ENCODE measurements at places on chromosomes 13 and 19.

- no peak for DNase-seq
Observed at GRCh38 chr19:15116856-15117255, 9.7 kb downstream of the SYDE1 start.

DNA sequence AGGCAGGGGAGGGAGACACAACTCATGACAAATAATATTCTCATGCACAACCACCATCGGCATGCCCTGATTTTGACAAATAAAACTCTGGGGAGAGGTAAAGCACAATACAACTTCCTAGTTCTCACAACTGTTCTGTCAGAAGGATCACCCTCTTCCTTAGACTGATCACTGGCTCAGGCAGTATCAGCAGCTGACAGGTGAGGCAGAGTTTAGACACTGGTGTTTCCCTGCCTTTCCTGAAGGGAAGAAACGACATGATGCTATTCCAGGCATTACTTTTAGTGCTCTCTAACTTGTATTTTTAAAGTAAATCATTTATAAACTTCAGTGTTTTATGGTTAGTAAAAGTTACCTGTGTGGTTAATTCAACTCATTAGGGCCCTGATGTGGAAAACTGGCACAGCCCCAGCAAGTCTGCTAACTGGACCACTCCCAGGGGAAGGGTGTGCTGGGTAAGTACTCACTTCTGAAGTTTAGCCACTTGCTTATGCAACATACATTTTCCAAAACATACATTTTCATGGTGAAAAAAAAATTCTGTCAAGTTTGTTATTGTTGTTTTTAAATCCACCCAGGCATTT lies 82.8 kb downstream of the CRYL1 start:
- DNase-seq, result no peak

DNA sequence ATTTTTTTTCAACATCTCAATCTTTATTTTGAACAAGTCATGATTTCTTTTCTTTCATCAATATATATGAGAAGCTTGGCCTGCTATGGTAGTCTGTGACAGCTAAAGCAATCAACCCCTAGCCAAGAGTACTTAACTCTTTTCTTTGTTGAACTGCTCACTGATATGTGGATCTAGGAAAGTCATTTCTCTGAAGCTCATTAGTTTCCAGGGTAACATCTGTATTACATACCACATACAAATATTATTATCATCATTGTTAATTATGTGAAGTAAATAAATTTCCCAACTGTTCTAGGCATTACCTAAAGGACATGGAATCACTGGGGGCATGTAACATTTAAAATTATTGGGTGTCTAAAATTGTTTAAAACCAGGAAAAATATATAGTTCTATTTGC lies 267.3 kb downstream of the DCT start:
- DNase-seq, result no peak

- DNase-seq, result no peak
Observed at GRCh38 chr13:78826936-78827335, 168.0 kb upstream of the OBI1 start.

- no peak for DNase-seq
Observed at GRCh38 chr19:10706990-10707389, 5.8 kb downstream of the QTRT1 start.

- no peak for DNase-seq
Observed at GRCh38 chr13:50539791-50540530, 303.5 kb downstream of the DLEU7 start.

GRCh38 chr13:62357887-62358645 lies 942.4 kb upstream of the PCDH20 start:
- no peak for DNase-seq

DNA sequence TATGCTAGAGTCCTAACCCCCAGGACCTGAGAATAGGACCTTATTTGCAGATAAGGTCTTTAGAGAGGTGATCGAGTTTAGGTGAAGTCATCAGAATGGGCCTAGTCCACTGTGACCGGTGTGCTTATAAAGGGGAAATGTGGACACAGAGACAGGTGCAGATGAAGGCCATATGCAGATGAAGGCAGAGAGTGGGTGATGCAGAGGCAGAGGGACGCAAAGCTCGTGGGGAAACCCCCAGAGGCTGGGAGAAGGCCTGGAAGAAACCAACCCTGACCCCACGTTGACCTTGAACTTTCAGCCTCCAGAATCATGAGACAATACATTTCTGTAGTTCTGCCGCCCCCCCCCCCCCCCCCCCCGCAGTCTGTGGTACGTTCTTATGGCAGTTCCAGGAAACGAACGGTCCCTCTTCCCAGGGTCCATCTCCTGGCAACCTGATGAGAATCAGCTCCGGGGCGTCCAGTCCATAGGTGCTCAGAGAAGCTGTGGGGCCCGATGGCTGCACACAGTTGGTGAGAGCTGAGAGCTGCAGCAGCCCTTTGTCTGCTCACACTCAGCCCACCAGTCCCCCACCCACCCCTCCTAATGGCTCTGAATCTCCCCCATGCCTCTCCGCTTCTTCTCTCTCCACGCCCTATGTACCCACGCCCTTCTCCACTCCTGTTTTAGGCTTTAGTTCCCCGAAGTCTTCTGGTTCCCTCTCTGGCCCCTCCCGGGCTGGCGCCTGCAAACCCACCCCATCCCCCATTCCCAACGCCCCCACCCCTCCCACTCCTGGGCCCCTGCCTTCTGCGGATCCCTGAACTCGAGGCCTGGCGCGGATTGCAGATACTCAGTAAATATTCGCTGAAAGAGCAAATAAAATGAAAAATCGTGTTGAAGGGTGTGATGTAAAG lies 218.3 kb upstream of the MAB21L1 start:
- no peak for DNase-seq

- DNase-seq, result no peak
Observed at GRCh38 chr19:6402837-6403608, 10.1 kb upstream of the GTF2F1 start.

- DNase-seq, result no peak
Observed at GRCh38 chr13:92716749-92717148, 509.9 kb upstream of the GPC6 start.

DNA sequence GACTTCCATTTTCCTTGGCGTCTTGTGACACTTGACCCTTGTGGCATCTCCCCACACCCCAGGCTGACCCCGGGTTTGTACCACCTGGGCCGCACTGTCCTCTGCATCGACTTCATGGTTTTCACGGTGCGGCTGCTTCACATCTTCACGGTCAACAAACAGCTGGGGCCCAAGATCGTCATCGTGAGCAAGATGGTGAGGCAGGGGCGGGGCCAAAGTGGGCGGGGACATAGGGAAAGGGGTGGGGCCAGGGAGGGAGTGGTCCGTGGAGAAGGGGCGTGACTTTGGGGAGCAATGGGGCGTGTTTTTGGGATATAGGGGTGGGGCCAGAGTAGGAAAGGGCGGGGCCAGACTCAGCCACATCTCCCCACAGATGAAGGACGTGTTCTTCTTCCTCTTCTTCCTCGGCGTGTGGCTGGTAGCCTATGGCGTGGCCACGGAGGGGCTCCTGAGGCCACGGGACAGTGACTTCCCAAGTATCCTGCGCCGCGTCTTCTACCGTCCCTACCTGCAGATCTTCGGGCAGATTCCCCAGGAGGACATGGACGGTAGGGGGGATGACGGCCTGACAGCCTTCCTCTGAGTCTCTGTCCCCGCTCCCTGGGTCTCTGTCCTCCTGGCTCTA lies 42.8 kb downstream of the TRPM4 start:
- no peak for DNase-seq

GRCh38 chr13:73987618-73988017 lies 146.6 kb downstream of the KLF12 start:
- no peak for DNase-seq

DNA sequence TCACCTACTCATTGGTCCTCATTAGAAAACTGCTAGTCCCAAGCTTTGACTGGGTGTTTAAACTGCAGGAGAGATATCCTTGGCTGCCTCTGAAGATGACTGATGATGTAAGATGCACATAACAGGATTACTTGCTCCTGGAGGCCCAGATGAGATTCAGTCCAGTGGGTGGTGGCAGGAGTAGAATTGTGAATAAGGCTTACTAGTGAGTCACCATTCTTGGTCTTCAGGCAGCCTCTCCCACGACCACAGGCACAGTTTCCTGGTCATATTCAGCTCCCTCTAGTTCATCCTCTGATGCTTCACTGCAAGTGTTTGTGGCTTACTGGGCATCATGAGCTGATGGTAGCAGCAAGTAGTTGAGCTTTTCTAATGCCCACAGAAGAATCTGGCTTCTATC lies 12.1 kb downstream of the SERTM1 start:
- no peak for DNase-seq

DNA sequence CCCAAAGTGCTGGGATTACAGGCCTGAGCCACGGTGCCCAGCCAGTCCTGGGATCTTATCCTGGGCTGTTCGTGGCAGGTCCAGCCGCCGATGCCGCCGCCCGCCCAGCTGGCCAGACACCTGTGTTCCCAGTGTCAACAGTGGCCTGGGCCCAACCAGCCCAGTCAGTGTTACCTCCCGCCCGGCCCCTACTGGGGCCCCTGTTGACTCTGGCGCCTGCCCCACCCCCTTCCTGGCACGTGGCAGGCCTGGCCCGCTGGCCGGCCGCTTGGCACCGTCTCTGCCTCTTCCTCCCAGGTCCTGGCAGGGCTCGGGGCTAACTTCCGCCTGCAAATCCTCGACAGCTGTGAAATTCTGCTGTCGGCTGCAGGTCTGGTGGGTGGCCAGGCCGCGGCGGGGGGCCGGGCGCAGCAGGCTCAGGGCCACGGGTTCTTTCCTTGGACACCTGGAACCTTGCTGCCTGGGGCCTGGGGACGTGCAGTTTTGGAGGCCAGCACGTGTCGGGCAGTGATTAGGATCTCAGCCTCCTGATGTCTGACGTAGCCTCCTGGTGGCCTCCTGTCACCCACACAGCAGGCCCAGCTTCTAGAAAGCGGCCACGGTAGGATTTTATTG lies 9.1 kb downstream of the ARID3A start:
- no peak for DNase-seq

DNA sequence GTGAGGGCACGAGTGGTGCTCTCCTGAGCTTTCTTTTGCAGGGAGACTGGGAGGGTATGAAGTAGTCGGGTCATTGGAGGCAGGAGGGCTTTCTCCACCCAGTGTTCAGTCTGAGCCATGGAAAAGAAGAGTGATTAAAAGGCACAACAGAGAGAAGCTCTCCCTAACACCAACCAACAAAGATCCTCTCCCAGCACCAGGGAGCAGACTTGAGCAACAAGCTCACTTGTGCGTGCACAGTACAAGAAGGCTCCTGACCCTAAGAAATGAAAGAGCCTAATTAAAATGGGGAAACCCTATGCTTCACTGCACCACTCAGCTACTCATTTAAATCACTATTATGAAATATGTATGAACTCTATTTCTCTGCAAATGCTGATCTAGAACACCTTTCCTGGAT lies 276.3 kb upstream of the SOX21 start:
- no peak for DNase-seq

DNA sequence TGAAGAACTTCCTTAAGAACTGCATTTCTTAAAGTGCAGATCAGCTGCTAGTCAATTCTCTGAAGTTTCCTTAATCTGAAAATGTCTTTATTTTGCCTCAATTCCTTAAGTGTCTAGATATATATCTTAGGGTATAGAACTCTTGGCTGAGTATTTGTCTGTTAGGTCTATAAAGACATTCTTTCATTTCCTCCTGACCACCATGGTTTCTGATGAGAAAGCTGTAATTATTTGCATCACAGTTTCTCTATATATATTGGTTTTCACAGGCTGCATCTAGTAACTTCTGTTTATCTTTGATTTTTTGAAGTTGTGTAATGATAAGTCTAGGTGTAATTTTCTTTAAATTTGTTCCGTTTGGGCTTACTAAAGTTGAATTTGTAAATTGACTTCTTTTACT lies 15.2 kb downstream of the NDFIP2 start:
- DNase-seq, result no peak

DNA sequence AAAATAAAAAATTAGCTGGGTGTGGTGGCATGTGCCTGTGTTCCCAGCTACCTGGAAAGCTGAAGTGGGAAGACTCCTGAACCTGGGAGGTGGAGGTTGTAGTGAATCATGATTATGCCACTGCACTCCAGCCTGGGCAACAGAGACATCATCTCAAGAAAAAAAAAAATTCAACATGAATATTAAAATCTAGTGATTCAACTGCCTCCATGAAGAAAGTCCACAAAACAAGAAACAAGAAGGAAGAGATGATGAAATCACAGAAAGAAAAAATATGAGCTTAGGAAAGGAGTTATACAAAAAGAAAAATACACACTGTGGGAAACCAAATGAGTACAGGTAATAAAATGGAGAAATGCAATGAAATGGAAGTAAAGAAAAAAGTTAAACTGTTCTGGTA lies 99.6 kb upstream of the SIAH3 start:
- DNase-seq, result no peak

DNA sequence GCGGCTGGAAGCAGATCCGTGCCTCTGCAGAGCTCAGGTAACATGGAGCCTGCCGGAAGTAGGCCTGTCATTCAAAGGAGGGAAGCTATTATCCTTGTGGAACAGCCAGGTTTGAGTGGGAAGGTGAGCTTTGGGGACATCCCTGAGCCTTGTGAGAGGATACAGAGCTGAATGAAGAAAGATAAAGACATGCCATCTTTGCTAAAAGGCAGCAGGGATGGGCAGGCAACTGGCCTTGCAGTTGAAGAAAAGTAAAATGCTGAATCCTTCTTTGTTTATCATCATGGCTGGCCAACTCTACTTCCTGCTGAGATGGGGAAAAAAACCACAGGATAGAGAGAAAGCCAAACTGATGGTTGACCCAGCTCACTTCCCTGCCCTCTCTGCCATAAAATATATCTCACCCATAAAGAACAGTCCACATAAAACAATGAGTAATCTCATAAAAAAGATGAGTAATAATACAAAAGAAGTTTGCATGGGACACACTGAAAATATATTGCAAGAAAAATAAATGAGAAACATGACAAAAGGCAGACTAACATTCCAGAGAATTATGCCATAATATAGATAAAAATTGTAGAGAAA lies 226.3 kb downstream of the DLEU7 start:
- no peak for DNase-seq

- no peak for DNase-seq
Observed at GRCh38 chr19:11142528-11143171, 12.9 kb downstream of the SPC24 start.

GRCh38 chr19:42850981-42851717 lies 28.4 kb downstream of the PSG1 start:
- DNase-seq, result no peak

- DNase-seq, result no peak
Observed at GRCh38 chr19:46159418-46160232, 11.6 kb downstream of the IGFL2 start.

DNA sequence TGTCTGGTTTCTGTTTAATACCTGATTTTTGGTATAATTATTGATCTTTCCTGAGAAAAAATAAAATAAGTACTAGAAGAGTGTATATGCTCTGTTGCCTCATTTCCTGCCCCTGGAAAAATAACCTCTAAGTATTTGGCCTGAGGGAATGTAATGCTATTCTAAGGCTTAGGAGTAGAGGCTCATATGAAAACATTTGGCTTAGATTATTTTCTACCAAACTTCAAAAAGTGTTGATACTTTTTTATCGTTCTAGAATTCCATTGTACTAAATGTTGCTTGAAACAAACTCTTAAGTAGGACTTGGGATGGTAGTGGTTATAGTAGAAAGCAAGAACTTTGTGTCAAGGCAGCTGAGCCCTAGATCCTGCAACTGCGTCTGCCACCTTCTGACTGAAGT lies 57.8 kb downstream of the COG3 start:
- DNase-seq, result no peak

DNA sequence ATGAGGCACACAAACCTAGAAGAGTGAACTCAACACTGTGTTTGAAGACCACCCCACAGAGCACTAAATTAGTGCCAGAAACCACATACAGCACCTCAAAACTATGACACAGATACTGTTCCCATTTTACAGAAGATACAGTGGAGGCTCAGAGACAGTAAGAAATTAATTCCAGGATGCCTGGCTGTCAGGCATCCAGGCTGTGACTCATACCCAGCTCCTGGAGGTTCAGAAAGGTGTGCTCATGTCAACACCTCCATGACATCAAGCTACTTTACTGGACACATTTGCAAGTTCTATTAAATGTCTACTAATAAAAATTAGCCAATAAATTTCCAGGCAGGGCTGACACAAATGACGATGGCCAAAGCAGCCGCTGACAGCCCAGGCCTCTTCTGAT lies 176.3 kb downstream of the ABCC4 start:
- no peak for DNase-seq
